ENCODE measurements at places on chromosomes 16 and 17.
A peak's percentile ranks its signal among the peaks of the same experiment; 100 is the strongest.

GRCh38 chr16:66714062-66714461 is 17.5 kb upstream of the CMTM4 start:
- DNase-seq: no peak

- no peak for DNase-seq
These were observed at the start of gene SPEM1 for GRCh38 chr17:7419819-7420610. TSS of gene SPEM1 (plus strand) at chr17:7420324. CDS start at chr17:7420385, 61 bp downstream.

DNA sequence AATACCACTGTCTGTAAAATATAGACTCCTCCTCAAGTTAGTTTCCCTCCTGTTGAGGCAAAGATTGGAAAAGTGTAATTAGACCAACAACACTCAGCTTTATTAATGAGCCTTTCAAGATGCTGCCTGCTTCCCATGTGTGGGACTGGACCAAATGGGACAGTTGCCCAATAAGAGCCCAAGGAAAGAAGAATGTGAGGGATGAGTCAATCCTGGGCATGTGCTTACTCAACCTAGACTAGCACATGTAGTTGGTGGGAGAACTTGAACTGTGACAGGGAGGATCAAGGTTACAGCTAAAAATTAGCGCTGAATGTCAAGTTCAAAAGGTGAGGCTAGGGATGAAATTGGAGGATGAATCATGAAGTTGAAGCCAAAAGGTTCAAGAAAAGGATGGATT is 435.5 kb downstream of the CA10 start:
- DNase-seq: peak; percentile 4

DNA sequence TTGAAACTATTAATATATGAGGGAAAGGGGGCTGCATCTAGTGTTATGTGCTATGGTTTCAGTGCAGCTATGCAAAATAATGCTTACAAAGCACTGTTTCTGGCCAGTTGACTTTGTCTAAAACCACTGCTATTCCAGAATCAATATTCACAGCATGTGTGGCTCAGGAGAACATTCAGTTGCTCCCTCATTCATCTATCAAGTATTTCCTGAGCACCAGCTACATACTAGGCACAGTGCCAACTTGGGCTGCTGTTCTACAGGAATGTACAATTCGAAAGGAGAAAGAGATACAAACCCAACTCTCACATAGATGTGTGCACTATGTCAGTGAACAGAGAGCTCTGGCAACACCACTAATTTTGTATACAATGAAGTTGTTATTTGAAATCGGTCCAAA is 183.0 kb downstream of the PHKB start:
- DNase-seq: peak; percentile 91

DNA sequence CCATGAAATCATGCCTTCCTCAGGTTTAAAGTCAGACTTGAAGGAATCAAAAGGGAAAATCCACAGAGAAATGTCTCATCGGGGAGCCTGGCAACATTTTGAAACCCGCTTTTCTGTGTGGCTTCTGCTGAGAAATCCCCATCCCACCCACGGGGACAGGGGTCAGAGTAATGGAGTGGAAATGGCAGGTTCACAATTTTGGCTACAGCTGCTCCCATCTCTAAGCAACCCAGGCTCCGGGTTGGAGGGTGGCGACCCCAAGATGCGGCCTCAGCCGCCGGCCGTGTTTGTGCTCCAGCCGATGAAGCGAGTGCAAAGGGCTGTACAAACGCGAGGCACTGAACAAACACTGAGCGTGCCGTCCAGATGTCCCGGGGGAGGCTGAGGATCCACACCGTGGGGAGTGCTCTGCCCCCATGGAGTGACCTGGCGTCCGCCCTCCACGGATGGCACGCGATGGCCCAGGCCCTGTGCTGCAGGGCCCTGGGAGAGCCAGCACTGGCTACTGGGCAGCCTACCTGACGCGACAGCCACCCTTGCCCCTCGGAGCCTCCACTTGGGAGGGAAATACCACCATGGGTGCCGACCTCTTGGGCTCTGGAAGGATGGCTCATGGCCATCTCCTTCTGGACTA is 22.2 kb downstream of the SLC43A2 start:
- no peak for DNase-seq

DNA sequence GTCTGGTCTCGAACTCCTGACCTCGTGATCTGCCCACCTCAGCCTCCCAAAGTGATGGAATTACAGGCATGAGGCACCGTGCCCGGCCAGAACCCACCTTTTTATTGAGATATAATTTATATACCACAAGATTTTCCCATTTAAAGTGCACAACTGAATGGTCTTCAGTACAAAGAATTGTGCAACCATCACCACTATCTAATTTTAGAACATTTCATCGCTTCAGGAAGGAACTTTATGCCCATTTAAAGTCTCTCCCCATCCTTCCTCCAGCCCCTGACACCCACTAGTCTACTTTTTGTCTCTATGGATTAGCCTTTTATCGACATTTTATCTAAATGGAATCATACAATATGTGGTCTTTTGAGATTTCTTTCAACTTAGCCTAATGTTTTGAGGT is 25.4 kb upstream of the HELZ start:
- DNase-seq: no peak

GRCh38 chr17:69447726-69448125 is 33.2 kb downstream of the MAP2K6 start:
- no peak for DNase-seq

Data from fibroblast of lung (primary cell).